T-helper 2 cell treated with Interferon-gamma antibody and Interleukin-4, amounts not matched to agents 100 ng/mL and 5 ng/mL, for 36 hours (primary cell): ENCODE measurements at places on chromosomes 3 and 15. TPM values are rescaled to one million over a fixed set of nuclear protein-coding genes. Genes with fewer than 3 reads are reported as not detected.

Gene PAQR9
- total RNA-seq, result not detected in 2 replicates

Gene KY
- total RNA-seq, result not detected in 2 replicates

Gene LRRIQ4
- 0.16 TPM in 1 of 2 replicates, not detected in the other for total RNA-seq

Gene STAC
- total RNA-seq, result not detected in 2 replicates

Gene ZFAND6
- 49.6 and 52.3 TPM in 2 replicates for total RNA-seq

Gene PLCH1
- 0.59 and 0.80 TPM in 2 replicates for total RNA-seq

Gene CLDN16
- not detected in 2 replicates for total RNA-seq

Gene TRIM42
- total RNA-seq, result not detected in 2 replicates

Gene RTP3
- not detected in 2 replicates for total RNA-seq

Gene SOX14
- not detected in 2 replicates for total RNA-seq

Gene KIF15
- 43.3 and 44.8 TPM in 2 replicates for total RNA-seq

Gene VWA5B2
- total RNA-seq, result not detected in 2 replicates

Gene EPHA3
- not detected in 2 replicates for total RNA-seq
